ENCODE measurements at places on chromosomes 3 and 15.

DNA sequence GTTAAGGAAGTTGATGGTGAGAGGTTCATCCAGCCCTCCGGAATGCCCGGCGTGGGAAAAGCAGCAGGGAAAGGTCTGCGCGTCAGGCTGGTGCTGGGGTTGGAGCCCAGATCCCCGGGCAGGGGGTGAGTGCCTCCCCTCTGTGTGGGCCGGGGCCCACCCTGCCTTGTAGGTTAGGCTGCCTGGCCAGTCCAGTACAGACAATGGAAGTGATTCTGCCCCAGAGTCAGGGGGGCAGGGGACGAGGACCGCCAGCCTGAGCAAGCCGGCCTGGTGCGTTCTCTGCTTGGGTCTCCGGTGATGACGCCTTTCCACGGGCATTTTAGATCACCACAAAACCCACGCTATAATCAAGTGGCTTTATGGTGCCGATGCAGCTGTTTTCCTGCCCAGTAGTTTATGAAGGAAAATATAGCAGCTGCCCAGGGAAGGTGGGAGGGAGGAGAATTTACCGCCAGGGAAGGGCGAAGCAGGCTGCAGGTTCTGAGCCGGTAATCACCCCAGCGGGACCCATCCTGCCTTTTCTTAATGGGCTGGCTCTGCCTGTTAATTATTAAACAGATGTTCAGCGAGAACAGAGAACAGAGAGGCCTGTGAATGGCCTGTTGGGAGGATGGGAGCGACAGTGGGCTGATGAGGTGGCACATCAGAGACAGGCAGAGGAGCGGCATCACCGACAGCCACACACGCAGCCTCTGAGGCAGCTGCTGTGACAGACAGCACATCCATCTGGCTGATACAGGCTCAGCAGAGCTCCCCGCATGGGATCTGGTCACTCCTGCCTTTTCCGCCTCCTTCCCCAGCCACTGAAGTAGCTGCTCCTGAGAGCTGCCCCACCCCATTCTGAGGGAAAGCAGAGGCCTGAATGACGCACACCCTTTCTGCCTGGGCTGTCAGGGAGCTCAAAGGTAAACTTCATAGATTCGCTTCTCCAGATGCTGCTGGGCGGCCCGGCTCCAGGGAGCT, 35.2 kb downstream of the BDH1 start:
- no peak for DNase-seq

GRCh38 chr3:34264337-34265041, 466.1 kb downstream of the PDCD6IP start:
- DNase-seq, result no peak

DNA sequence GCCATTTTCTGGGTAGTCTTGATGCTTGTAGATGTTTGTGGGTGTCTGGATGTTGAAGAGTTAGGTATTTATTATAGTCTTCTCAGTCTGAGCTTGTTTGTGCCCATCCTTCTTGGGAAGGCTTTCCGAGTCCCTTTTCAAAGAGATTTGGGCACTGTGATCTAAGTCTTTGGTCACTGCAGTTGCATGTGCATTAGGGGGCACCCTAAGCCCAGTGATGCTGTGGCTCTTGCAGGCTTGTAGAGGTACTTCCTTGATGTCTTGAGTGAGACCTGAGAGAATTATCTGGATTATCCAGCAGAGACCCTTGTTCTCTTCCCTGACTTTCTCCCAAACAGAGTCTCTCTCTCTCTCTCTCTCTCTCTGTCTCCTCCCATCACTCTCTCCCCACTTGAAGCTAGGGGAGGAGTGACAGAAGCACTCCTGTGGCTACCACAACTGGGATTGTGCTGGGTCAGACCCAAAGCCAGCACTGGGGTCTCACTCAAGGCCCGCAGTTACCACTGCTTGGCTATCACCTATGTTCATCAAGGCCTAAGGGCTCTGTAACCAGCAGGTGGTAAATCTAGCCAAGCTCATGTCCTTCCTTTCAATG, 68.5 kb downstream of the TMCO5A start:
- DNase-seq, result no peak

GRCh38 chr3:63514678-63515077, 137.8 kb upstream of the SNTN start:
- no peak for DNase-seq

GRCh38 chr15:67505675-67506572, 15.0 kb upstream of the C15orf61 start:
- no peak for DNase-seq

- no peak for DNase-seq
These were observed 3.2 kb downstream of the AKAP13 start for GRCh38 chr15:85383470-85384148.

DNA sequence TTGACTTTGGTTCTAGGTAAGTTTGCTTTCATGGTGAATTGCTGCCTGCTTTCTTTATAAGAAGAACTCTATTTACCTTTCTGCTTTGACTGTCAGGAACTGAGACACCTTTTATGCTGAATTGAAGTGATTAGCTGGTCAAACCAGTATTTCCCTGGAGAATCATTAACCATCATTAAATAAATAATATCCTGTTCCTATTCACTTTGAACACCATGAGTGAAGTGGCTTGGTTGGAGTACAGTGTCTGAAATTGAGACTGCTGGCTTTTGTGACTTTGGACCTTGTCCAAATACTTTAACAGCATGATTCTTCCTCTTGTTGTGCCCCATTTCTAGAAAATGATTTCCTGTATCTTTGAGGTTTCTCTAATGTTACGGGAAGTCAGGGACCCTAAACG, 5.6 kb upstream of the TMEM62 start:
- DNase-seq, result no peak

DNA sequence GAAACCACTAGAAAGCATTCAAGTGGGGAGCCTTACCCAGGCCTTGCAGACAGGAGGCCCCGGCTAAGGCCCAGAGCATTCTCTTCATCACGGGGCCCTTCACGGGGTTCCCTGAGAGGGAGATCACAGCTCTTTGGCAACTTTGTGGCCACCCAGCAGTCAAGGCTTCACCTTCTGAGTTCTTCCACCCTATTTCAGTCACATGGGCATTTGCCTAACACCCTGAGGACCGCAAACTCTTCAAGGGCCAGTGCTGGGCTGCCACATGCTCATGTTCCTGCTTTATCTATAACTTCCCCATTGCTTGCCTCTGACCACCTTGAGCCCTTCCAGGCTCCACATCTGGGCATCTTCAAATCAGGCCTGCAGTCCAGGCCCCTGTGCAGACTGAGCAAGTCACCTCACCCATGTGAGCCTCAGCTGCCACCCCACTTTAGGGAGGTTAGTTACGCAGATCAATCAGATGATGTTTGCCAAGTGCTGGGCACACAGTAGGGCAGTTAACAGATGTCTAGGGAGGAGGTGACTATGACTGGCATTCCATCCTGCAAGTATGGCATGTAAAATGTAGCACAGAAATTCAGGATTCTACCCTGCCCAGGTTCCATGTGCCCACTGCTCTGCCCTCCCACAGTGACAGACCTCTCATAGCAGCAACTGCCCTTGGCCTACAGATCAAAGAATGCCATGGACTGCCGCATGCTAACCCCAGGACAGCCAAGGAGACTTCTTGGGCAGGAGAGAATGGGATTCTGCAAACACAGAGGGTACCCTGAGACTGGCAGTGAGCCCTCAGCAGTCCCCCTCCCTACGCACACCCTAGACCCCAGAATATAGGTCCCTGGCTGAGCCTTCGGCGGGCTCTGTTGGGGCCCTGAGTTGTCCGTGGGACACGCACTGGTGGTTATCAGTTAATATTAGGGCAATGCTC, 37.6 kb upstream of the ZNF710 start:
- no peak for DNase-seq

GRCh38 chr3:13497386-13497785, 17.3 kb downstream of the HDAC11 start:
- no peak for DNase-seq

DNA sequence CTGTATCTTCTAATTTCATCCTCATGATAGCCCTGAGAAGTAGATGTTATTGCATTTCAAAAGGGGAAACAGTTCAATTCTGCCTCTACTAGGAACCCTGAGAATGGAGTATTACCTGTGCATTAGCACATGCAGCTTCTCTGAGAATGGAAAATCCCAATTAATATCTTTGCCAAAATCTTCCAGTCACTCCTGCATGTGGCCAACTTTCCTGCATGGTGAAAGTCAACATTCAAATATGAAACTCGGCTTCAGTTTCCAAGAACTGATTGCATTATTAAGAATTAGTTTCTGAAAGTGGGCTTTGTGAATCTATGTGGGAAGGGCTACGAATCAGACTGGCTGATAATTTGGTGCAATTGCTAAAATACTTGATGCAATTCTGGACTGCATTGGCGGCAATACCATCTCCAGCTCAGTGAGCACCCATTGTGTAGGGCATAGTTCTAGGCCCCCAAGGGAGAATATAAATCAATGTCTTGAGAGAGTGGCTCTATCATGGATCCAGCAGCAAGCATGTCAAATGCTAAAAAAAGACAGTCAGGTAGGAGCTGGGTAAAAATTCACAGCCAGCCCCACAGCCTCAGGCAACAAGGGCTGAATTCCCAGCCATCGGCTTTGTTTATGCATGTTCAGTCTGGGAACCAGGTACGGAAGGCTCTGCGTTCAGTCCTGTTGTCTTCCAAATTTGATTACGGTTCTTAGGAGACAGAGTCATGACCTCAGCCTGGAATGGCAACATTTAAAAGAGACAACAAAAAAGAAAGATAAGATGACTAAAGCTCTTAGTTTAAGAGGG, 18.8 kb upstream of the BCL6 start:
- DNase-seq, result no peak

GRCh38 chr3:121529308-121529707, 16.5 kb downstream of the POLQ start:
- no peak for DNase-seq

GRCh38 chr3:56800130-56800831, 1.5 kb downstream of the ARHGEF3 start:
- DNase-seq, result peak; percentile 30

- no peak for DNase-seq
These were observed 257.2 kb downstream of the NFKBIZ start for GRCh38 chr3:102106416-102107097.
